ENCODE measurements at places on chromosomes 7 and 10.

- DNase-seq: no peak
These were observed 60.6 kb downstream of the WDR37 start for GRCh38 chr10:1116696-1117280.

DNA sequence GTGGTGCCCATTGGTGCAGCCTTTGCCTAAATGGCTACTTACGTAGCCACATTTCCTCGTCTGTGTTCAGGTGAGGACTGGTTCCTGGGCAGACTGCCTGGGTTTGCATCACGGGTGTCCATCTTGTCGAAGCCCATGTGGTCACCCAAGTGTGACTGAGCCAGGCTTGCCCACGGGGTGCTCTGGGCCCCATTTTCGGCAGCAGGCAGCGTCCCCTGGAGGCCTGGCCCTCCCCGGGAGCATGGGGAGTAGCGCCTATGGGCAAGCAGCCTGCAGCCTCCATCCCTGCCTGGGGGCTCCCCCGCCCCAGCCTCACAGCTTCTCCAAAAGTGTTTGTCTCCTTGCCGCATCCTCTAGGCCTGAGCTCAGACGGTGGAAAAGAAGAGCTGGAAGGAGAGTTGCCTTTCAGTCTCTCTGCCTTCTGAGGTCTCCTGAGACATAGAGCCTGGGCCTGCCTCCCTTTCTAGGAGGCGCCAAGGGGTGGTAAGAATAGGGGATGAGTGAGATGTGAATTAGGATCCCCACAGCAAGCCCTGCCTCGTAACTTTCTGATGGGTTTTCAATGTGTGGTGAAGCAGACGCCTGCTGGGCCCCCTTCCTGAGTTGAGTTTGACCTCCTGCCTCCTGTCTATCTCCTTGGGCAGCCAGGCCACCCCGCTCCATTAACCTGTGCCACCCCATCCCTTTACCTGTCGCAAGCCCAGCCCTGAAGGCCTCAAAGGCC, 42.7 kb downstream of the HTRA1 start:
- DNase-seq: no peak

DNA sequence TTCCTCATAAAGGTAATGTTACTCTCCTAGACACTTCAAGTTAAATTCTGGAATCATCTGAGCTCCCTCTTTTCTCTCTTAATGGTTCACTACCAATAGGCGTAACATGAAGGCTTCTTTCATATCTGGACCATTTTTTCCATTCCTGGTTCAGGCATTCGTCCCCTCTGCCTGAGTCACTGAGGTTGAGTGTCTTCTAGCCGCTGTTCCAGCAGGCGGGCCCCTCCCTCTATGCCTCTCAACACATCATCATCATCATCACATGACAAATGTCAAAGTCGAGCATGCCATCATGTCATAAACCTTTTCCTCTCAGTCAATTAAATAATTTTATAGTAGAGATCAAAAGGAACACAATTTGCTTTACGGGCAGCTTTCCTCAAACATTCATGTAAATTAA, 168.9 kb upstream of the ASAH2 start:
- no peak for DNase-seq

DNA sequence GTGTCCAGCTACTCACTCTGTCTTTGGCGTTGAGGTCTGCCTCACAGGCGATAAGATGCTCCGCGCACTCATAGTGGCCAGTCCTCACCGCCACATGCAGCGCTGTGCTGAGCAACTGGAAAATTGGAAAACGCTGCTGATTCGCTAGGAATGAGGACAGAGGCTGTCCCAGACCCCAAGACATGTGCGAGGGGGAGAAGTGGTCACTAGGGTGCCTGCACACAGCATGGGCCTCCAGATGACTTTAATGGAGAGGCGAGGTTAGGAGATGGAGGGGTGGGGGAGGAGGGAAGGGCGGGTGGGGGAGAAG, 5.2 kb downstream of the ANKRD1 start:
- no peak for DNase-seq

GRCh38 chr7:73885975-73886798, 25.2 kb downstream of the TMEM270 start:
- DNase-seq: no peak

- no peak for DNase-seq
These were observed 37.7 kb downstream of the ASB13 start for GRCh38 chr10:5628451-5629302.

DNA sequence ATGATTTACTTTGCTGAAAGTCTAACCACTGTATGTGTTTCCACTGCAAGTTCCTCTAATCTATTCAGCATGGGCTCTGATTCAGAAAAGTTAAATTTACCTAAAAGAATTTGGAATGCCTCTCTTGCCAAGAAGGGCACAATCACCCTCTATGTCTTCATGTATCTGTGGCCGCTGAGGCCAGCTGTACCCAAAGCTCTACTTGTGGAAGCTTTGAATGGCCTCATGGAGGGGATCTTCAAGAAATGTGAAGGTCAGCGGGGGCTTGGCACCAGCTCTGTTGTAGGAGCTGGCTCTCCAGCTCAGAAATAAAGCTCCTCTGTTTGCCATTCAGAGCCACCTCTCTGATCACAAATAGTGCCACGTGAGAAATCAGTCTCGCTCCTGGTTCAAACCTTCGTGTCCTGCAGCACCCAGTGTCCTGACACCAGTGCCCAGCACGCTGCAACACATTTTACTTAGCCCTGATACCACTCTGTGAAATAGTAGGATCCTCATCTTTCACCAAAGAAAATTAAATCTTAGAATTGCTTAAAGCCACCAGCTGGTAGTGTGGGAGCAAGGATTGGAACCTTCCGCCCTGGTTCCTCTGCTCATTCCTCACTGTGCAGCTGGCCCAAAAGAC, 61.1 kb downstream of the PKD1L1 start:
- DNase-seq: no peak

- no peak for DNase-seq
These were observed 495.5 kb upstream of the C7orf33 start for GRCh38 chr7:148095066-148095465.

DNA sequence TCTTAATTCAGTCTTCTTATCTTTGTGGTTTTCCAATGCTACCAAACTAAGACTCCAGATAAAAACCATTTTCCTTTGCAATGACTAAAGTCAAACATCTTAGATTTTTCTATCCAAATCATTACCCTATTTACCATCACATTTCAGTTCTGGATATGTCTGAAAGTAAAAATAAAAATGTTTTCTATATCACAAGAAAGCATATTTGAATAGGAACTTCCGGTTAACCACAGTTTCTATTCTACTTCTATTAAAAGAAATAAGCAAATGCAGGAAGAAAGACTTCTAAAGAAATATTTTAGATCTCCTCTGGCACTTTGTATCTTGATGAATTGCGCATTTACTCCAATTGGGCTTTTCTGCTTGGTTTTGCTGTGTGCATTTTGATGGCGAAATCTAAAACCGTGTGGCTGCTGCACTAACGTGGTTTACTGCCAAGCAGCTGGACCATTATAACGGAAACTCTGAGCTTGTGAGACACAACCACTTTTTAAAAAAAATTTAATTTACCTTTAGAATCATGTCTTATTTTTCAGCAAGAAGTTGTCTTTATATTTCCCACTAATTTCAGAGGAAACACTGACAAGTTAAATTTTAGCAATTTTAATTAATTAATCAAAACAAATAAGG, 146.1 kb downstream of the VPS50 start:
- DNase-seq: no peak

DNA sequence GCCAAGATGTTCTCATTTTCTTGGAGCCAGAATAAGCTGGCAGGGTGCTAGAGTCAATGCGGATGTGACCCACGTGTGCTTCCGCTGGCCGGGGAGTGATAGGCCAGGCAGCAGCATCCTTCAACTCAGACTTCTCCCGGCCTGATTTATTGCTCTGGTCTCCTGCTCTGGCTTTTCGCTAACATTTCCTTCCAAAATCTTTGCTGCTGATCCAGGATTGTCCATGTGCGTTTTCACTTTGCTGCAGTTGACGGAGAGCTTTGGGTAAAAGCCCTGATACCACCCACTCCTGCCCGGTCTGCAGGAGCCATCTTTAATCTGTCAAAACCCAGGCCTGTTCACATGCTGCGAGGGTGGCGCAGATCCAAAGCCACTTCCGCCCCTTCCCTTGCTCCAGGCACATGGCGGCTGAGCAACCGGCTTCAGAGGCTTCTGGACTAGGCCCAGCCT, 106.8 kb downstream of the CYP26A1 start:
- DNase-seq: no peak

DNA sequence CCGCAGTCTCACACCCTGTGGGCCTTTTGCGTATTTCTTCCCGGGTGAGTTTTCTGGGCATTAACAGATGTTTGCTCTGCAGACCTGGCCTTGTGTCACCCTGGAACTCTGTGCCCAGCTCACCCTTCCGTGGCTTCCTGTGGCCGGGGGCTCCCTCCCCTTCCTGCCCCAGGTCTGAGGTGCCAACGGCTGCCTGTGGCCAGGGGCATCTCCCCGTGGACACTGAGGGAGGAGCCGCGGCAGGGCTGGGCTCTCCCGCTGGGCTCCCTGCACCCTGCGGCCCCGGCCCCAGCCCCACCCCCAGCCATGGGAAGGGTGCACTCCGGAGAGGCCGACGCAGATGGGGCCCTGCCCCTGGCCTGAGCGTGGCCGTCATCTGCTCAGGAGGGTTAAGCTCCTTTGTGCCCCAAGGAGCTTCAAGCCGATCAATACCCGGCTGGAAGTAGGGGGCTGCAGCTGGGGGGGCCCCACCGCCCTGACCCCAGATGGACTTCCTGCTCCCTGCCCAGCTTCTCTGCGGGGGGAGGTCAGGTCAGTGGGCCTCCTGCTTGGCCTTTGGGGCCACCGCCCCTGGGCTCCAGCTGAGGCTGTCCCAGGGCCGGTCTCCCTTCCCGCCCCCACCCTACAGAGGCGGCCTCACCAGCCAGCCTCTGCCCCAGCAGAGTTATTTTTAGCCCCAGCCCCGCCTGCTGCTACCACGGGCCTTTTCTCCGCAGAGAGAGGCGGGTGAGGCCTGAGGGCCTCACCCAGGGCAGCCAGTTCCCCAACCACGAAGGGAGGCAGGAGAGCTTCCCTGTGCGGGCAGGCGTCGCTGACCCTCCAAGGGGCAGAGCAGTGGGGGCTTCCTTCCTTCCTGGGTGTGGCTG, 24.2 kb downstream of the PWWP2B start:
- DNase-seq: no peak

DNA sequence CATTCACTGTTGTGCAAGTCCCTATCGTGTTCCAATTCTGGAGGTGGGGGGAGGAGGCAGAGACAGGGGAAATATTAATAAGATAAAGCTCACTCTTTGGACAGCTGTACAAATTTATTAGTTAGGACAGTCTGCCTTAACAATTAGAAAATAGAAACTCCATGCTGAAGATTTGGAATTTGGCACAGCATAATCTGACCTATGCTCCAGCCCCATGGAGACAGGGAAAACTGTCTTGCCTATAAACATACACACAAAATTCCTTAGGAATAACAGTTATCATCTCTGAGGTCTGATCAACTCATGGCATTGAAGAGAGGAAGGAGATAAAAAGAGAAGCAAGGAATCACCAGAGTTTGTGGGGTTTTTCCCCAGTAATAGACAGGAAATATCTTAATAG, 335.4 kb upstream of the MEOX2 start:
- no peak for DNase-seq

DNA sequence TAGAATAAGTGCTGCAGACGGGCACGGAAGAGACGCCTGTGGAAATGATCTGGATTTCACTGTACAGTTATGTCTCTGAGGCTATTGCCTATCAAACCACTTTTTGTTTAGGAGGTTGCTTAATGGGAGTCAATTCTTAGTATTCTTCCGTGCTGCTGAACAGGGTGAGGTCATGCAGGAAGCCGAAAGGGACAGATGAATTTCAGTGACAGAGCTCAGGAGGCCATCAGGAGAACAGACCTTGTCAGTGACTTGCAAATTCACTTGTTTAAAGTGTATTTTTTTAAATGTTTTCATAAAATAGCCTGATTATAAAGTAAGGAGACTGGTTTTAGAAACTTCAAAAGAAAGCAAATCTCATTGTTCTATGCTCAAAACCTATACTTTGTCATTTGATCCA, 58.9 kb downstream of the XRCC2 start:
- DNase-seq: no peak

DNA sequence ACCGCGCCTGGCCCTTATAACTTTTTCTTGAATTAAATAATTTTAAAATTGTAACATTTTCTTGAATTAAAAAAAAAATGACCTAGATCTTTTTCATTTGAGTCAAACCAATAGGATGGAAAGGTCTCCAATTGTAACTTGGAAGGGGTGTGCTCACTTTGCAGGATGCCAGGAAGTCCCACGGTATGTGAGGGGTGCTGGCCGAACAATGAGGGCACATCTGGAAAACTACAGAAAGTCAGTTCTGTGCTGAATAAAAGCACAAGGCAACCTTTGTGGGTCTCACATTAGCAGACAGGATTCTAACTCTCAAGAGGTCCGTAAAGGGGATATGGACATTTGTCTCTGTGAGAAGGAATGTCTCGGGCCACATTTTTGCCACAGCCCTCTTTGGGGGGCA, 52.8 kb upstream of the PDLIM1 start:
- DNase-seq: no peak

Data from stimulated activated CD4-positive, alpha-beta T cell treated with anti-CD3 and anti-CD28 coated beads, Interleukin-4, amount 100 ng/mL, for 1 hour (primary cell).